Upper lobe of left lung (tissue), 6 donors: ENCODE measurements at places on chromosomes 12 and 14. TPM values are rescaled to one million over a fixed set of nuclear protein-coding genes. Genes with fewer than 3 reads are reported as not detected.

Gene LRFN5
- total RNA-seq = 3.1 TPM

DNA sequence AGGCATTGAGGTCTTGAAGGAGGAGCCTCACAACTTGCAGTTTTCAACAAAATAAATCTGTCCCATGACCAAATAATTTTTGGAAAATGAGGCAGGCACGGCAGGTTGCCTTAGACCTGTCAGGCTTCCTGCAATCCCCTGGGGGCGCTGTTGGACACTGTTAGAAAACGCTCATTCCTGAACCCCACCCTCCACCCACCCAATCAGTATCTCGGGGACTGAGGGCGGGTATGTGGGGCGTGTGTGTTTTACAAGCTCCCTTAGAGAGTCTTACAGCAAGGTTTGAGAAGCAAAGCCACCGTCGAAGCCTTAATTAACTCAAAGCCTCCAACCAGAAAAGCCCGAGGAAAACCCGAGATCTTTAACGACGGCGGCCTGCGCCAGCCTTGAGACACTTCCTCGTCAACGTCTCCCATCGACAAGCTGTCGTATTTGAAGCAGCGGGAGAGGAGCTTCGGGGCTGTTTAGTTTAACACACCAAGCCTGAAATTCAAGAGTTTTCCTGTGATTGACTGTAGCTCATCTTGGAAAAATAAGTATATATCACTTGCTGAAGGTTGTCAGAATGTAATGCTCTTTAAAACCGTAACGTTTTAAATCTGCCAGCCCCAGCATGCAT, 123.0 kb downstream of the GLT1D1 start:
- no peaks in the 10 kb centered on the region for H3K27me3 ChIP-seq
- H3K4me1 ChIP-seq = no peaks in the 10 kb centered on the region
- no peak overlapping the region for H3K27ac ChIP-seq
- DNase-seq = peak; percentile 36
- H3K36me3 ChIP-seq = no peaks in the 10 kb centered on the region

GRCh38 chr12:54019924-54020590, 8.2 kb upstream of the HOXC6 start:
- H3K27ac ChIP-seq = no peak overlapping the region
- H3K4me1 ChIP-seq = peaks cover 21% of the 10 kb centered on the region
- no peak overlapping the region for H3K4me3 ChIP-seq
- H3K27me3 ChIP-seq = peaks cover 13% of the 10 kb centered on the region
- no peaks in the 10 kb centered on the region for H3K36me3 ChIP-seq

DNA sequence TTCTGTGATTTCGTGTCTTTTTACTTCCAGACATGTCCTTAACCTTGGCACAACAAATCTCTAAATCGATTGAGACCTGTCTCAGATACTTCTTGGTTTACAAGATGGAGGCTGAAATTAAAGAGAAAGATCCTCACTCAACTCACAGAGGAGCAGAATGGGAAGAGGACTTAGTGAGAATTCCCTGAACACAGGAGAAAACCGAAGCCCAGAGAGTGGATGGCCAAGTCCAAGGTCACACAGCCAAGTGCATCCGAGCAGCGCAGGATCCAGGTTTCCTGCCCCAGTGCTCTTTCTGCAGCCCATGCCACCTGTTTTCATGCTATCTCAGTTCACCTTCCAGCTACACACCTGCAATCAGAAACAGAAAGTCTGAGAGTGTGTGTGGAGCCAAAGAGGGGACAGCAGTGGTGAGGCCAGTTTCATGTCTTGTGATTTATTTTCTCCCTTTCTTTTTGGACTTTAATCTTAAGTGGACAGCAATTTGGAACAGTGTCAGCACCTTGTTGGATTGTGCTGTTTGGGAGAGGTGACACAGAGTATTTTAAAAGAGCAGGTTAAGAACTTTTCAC, 22.9 kb upstream of the TCL1B start:
- H3K4me1 ChIP-seq = no peaks in the 10 kb centered on the region
- H3K4me3 ChIP-seq = no peak overlapping the region
- no peaks in the 10 kb centered on the region for H3K36me3 ChIP-seq
- no peaks in the 10 kb centered on the region for H3K27me3 ChIP-seq

GRCh38 chr12:54126029-54126695, 62.6 kb downstream of the SMUG1 start:
- H3K27ac ChIP-seq = peak overlapping the region; percentile 37
- no peaks in the 10 kb centered on the region for H3K36me3 ChIP-seq
- H3K4me1 ChIP-seq = peaks cover 14% of the 10 kb centered on the region
- peak overlapping the region; percentile 50 for H3K4me3 ChIP-seq
- H3K27me3 ChIP-seq = peaks cover 2% of the 10 kb centered on the region
